Cerebellum (tissue), 4 donors: ENCODE measurements at places on chromosomes 2 and 18.

DNA sequence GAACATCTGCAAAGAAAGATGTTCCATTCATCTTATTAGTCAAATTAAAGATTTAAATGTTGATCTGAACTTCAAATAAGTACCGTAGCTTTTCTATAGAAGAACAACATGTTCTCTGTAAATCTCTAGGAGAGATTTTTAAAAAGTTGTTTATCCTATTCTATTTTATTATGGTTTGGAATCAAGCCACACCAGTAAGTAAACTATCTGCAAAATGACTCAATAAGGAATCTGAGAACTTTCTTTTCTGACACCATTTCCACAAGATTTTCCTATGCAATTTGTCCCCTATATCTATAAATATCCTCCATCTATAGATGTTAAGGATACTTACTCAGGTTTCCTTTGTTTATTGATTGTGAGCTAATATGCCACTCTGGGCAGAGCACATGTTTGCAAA, 736.6 kb downstream of the CBLN2 start:
- DNase-seq = no peak

GRCh38 chr18:10826400-10826799, 300.6 kb downstream of the NAPG start:
- no peak for DNase-seq

- DNase-seq = no peak
These were observed 97.4 kb upstream of the FHL2 start for GRCh38 chr2:105496271-105496670.

- no peak for DNase-seq
These were observed 370.1 kb downstream of the IRS1 start for GRCh38 chr2:226429476-226429875.

GRCh38 chr2:18896125-18896764, 306.9 kb upstream of the NT5C1B start:
- no peak for DNase-seq

GRCh38 chr2:3461801-3462492, 57.4 kb downstream of the ADI1 start:
- peak; percentile 71 for DNase-seq

- no peak for DNase-seq
These were observed 26.8 kb upstream of the HAAO start for GRCh38 chr2:42819160-42819559.

DNA sequence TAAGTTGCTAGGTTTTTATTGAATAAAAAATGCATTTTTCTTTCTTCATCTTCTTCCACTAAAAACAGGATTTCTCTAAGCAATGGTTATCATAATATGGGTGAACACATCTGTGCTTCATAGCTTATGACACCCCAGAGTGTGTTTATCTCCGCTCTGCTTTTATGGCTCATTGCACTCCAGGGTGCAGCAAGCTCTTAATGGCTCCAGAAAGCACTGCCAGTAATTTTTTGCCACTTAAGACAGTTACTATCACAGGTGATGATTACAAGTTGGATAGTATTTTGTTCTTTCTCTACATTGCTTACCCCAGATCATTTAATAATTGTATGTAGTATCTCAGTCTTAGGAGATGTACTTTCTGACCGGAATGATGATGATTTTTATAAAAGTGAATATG, 239.3 kb upstream of the CDH20 start:
- DNase-seq = no peak

- DNase-seq = no peak
These were observed 2.5 kb downstream of the HPCAL1 start for GRCh38 chr2:10305254-10305635.

GRCh38 chr2:144659731-144660275, 139.9 kb upstream of the ZEB2 start:
- no peak for DNase-seq

DNA sequence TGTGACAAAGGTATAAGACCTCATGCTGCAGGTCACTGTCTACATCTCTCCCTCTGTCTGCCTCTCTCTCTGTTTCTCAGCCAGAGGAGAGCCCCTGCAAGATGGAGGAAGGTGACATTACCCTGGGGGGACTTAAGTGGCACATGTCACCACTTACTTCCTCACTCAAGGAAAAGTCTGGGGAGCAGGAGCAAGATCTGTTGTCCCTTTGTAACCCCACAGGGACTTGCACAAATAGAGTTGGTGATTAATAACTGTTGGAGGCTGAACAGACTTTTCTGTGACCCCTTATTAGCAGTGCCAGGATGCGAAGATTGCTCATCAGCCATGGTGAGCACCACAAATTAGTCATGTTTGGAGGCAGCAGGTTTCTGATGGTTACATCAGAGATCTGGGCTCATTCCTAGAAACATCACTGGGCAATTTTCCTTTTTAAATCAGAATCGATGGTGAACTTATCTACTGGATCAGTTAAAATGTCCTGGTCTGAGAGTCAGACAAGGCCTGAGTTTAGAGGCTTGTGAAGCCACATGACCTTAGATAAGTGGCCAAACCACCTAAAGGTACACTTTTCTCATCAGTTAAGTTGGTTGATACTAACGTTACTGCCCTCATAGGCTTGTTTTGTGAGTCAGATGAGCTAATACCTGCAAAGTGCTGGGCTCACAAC, 81.2 kb upstream of the LTBP1 start:
- DNase-seq = no peak

DNA sequence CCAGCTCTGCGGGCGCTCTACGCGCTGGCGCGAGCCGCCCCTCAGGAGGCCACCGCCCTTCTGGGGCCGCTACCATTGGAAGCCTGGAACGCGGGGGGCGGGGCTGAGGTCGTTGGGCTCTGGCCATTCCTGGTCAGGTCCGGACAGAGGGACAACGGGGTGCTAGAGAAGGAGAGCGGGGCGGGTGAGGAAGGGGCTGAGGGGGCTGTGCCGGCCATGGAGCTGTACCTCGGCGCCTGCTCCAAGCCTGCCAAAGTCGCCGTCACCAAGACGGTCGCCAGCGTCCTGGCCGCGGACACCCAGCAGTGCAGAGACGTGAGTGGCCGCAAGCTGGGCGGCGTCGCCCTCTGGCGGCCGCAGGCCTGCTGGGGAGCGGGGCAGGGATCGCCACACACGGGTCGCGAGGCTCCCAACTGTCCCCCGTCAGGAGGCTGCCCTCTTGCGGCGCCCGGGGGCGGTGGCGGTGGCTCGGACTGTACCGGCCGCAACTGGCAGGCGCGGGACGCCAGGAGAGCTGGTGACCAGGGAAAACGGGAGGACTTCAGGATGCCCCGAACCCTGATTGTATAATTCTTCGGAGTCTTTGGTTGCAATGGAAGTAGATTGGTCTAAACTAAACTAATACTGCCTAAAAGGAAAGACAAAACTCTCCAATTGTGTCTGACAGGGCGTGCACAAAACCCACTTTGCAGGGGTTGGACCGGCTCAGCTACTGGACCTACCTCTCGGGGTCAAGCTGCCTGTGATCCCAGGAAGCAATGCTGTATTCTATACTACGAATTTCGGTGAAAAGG, at the start of gene FSIP2:
Gene FSIP2 (plus strand): TSS at position 126 of the 794 bp plus-strand sequence. CDS start 91 bp downstream, at position 217.
- peak; percentile 17 for DNase-seq

- no peak for DNase-seq
These were observed 75.5 kb upstream of the ST8SIA3 start for GRCh38 chr18:57276829-57277228.

DNA sequence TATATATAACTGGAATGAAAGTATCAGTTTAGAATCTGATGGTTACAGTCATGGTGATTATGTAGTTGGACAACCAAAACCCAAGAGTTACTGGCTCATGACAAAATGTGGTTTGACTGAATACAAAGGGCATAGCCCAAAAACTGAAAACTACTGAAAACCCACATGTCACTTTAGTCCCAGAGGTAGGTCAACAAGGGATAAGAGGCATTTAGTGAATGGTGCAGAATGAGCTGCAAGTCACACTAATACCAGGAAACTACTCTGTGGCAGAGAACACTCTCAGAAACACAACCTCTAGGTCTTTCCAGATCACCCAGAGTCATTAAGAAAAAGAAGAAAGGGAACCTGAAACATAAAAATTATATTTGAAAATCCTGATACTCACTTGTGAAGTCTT, 154.5 kb downstream of the AGPS start:
- DNase-seq = no peak

DNA sequence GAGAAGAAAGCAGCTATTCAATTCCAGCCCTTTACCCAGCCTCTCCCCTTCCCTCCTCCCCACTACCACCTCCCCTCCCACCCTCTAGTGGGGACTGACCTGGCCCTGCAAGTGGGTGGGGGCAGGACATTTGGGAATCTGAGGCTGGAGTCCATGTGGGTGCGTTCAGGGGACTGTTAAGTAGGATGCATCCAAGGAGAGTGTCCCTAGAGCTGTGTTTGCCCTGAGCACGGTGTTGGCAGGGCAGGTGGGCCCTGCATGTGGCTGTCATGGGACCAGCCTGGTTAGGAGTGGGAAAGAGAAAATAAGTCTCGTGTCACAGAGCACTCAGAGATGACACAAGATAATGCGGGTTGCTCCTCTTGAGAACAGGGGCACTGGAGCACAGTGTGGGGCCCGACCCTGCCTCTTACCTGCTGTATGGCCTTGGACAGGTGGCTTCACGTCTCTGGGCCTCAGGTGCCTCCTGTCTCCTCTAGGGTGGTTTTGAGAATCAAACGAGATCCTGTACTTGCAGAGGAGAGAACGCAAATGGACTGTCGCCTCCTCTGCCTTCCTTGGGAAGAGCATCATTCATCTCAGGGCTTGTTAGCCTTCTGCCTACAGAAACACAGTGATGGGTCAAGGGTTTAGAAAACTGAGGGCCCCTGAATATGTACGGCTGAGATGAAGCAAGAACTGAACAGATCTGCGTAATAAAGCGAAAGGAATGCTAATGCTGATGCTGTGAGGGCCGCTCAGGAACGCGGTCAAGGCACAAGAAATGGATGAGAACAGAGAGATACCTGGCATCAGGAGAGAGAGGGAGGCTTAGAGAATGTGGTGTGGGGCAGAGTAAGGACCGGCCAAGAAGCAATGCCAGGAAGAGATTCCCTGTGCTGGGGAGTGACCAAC, 187.7 kb upstream of the HAAO start:
- no peak for DNase-seq

- no peak for DNase-seq
These were observed 342.3 kb downstream of the DCC start for GRCh38 chr18:52682260-52682659.

DNA sequence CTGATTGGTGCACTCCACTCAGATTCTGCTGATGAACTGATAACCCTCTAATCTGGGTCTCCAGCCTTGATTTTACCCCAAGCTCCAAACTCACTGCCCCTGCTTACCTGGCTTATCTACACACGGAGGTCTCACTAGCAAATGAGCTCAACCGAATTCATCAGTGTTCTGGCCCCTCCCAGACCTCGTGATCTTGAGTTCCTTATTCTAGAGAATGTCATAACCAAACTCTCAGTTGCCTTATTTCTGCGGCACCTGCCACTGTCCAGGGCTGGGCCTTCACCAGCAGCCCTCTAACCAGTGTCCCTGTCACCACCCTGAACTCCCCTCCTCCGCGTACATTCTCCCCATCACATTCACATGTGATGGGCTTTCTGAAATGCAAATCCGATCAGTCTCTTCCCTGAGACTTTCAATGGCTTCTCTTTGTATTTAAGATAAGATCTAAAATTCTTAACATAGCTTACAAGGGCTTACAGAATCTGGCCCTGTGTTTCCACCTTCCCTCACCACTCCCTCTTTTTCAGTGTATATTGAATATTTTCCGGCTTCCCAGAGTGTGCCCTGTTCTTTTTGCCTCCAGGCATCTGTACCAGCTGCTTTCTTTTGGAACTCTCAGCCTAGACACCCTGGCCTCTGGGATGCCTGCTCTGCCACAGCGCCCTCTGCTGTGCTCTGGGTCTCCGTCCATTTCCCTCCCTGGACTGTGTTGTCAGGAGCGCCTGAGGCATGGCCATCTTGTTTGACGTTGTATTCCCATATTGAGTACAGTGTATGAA, 31.1 kb downstream of the NAB1 start:
- no peak for DNase-seq

- DNase-seq = no peak
These were observed 419.5 kb upstream of the CHST9 start for GRCh38 chr18:27604583-27604982.

DNA sequence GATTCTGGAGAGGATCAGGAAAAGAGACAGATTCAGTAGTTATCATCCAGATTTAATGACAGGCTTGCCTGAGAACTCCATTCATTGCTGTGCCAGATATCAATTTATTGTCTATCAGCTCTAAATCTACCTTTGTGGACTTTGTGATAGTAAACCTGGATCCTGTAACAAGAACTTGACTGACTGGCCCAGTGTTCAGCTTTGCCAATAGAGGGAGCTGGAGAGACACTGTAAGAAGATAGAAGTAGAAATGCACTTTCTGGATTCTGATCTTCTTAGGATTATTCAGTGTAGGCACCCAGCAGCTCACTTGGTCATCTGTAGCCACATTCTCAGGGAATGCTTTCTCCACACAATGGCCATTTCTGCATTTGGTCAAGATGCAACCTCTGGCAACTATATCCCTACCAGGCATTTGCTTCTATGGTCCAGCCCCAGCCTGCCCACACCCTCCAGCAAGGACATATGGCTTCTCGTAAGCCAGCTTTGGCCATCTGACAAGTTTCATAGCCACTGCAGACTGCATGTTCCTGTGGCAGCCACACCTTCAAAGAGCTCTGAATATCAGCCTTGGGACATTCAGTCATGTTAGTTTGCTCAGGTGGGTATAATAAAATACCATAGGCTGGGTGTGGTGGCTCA, 6.1 kb upstream of the SERPINB8 start:
- peak; percentile 30 for DNase-seq

GRCh38 chr2:25252291-25253152, 84.1 kb upstream of the POMC start:
- peak; percentile 43 for DNase-seq

- no peak for DNase-seq
These were observed 11.4 kb downstream of the MALL start for GRCh38 chr2:110104025-110104771.

GRCh38 chr18:48574667-48575300, 36.0 kb downstream of the CTIF start:
- DNase-seq = no peak

- DNase-seq = no peak
These were observed 147.4 kb downstream of the TFCP2L1 start for GRCh38 chr2:121137571-121137970.

- DNase-seq = no peak
These were observed 19.5 kb upstream of the YWHAQ start for GRCh38 chr2:9650119-9650821.

DNA sequence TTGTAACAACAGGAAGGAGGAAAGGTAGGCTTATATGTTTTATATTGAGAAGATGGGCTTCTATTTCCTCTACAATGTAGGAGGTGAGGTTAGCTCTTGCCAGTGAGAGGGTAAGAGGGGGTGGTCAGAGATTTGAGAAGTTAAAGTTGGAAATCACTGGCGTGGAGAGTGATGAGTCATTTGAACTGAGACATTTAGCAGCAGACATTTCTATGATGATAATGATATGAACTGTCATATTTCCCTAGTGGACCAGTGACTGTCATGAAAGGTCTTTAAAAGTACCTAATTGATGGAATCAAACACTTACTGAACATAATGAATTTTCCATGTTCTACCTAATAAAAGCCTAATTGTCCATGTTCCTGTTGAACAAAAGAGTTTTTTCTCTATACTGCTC, 126.1 kb downstream of the FAM161A start:
- no peak for DNase-seq

DNA sequence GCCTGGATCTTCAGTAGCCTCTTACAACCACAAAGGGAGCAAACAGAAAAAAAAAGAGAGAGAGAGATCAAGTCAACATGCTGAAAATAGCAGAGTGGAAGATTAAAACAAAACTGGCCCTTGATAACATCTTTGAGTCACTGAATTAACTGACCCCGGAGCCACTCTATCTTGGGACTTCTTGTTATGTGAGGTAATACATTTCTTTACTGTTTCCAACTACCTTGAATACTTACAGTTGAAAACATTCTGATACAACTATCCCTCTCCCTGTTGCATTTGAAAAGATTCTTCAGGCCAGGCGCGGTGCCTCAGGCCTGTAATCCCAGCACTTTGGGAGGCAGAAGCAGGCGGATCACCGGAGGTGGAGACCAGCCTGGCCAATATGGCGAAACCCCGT, 208.1 kb downstream of the MEMO1 start:
- no peak for DNase-seq
